ENCODE measurements at places on chromosomes 13 and 19. TPM values are rescaled to one million over a fixed set of nuclear protein-coding genes. Genes with fewer than 3 reads are reported as not detected.

SIGLEC5 gene
- not detected for total RNA-seq

SHISA7 gene
- not detected for total RNA-seq

RNF113B gene
- not detected for total RNA-seq

SIGLEC10 gene
- 4.5 TPM for total RNA-seq

TNFSF9 gene
- 1.6 TPM for total RNA-seq

MPV17L2 gene
- 9.9 TPM for total RNA-seq

ZNF350 gene
- 14.6 TPM for total RNA-seq

PRSS57 gene
- total RNA-seq = not detected

CLDND2 gene
- 1.8 TPM for total RNA-seq

INSR gene
- 81.9 TPM for total RNA-seq
